ENCODE measurements at places on chromosomes 2 and 18.

GRCh38 chr2:155815851-155816250 is 516.7 kb downstream of the NR4A2 start:
- DNase-seq, result no peak

DNA sequence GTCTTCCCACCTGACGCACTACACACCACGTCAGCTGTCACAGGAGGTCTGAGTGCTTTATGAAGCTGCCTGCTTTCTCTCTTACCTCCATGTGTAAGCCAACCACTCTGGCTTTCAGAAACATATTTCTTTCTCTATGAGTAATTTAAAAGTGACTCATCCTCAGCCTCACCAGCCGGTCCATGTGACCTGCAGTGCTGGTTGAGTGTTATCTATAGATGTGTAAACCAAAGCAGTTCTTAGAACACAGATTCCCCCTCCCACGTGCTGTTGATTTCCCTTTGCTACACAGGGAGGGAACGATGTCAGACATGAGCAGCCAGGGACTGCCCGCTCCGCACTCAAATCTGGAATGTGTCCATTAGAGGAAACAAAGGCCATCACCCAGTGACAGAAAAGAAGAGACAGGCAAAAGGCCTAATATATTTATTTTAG is 157.8 kb downstream of the BCL2 start:
- DNase-seq, result peak; percentile 72

DNA sequence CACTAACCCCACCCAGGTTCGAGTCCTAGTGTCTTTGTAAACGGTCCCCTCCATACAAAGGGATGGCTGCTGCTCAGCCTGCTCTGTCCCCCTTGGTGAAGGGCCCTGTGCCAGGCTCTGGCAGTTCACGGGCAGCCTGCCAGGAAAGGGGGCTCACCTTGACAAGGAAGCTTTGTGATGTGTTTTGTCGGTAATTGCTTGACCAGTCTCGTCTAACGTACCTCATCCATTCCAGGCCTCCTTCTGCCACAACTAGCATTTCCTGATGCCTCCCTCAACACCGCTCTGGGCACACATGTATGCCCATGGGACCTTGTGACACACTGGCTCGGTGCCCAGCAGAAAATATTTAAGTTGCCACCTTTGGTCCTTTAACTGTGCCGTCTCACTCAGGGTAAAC is 171.9 kb downstream of the KLHL29 start:
- no peak for DNase-seq

GRCh38 chr2:15159206-15159605 is 401.9 kb downstream of the NBAS start:
- DNase-seq, result no peak

GRCh38 chr18:1011349-1011748 is 106.7 kb downstream of the ADCYAP1 start:
- DNase-seq, result no peak

DNA sequence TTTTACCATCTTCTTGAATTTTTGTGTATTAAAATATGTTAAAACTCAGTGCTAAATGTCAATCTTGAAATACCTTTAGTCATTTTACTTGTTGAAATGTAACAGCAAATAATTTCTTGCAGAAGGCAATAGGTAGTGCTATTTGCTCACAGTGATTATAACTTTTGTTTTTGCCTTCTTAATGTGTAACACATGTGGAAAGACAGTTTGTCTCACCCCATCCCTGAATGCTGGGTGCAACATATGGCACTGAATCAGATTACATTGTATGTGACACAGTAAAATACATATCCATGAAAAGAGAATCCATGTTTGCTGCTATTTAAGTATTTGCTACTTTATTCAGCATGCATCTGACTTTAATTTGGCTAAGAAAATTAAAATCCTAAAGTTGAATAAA is 35.3 kb downstream of the FRZB start:
- DNase-seq, result no peak

Data from stimulated activated CD4-positive, alpha-beta T cell treated with anti-CD3 and anti-CD28 coated beads, TNF-alpha, amount 100 ng/mL, for 1 hour (primary cell).